ENCODE measurements at places on chromosomes 3 and 15.

- no peak for DNase-seq
These were observed 795 bp upstream of the TCF12 start for GRCh38 chr15:56917652-56918045.

GRCh38 chr3:53645754-53646153 is 151.3 kb downstream of the CACNA1D start:
- no peak for DNase-seq

- peak; percentile 44 for DNase-seq
These were observed at the start of gene DOCK3 for GRCh38 chr3:50674349-50675178. Gene DOCK3 (plus strand): TSS chr3:50674927. CDS start chr3:50675264, 337 bp downstream.

DNA sequence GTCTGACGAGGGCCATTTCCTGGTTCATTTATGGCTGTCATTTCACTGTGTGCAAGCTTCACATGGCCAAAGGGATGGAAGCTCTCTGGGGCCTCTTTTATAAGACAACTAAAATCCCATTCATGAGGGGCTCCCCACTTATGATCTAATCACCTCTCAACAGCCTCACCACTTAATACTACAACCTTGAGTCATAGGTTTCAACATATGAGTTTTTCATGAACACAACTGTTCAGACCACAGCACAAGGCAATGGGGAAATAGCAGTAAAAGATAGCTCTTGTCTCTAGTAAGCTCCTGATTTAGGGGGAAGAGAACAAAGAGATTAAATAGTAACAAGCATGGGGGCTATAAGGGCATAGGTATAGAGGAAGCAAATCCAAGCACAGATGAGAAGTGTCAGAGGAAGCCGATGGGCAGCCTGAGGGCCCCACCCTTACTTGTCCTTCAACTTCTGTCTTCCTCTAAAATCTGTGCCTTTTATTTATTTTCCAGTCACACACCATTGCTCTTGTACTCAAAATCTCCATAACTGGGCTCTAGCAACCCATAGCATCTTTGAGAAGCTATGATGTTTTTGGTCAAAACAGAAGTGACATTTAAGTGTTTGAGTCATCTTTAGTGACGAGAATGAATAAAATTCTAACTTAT is 329.1 kb downstream of the UNC13C start:
- DNase-seq = no peak

DNA sequence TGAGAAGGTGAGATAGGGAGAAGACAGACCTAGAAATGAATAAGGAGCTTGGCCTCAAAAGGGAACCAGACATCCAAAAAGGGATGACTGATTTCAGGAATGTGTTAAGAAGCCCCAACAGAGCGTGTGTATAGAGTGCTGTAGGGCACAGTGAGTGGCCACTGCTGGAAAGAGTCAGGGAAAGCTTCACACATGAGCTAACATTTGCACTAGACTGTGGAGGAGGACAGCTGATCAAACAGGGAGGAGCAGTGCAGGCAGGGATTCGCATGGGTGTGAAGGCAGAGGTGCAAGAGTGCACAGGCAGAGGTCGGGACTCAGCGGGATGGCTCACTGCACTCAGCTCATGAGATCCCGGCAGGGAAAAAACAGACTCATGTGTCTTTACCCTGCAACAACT is 61.8 kb downstream of the NPTN start:
- DNase-seq = no peak

DNA sequence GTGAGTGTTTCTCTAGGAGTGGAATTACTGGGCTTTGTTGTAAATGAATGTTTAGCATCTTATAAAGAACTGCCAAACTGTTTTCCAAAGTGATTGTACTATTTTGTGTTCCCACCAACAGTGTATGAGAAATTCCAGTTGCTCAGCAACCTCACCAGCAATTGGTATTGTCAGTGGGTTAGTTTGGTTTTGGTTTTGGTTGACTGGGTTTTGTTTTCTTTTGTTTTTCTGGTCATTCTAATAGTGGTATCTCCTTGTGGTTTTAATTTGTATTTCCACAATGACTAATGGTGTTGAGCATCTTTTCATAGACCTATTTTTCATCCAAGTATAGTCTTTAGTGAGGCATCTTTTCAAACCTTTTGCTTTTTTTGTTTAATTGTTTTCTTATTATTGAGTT is 27.1 kb downstream of the FILIP1L start:
- no peak for DNase-seq

- DNase-seq = no peak
These were observed 87.0 kb upstream of the LMOD3 start for GRCh38 chr3:69209413-69209812.

DNA sequence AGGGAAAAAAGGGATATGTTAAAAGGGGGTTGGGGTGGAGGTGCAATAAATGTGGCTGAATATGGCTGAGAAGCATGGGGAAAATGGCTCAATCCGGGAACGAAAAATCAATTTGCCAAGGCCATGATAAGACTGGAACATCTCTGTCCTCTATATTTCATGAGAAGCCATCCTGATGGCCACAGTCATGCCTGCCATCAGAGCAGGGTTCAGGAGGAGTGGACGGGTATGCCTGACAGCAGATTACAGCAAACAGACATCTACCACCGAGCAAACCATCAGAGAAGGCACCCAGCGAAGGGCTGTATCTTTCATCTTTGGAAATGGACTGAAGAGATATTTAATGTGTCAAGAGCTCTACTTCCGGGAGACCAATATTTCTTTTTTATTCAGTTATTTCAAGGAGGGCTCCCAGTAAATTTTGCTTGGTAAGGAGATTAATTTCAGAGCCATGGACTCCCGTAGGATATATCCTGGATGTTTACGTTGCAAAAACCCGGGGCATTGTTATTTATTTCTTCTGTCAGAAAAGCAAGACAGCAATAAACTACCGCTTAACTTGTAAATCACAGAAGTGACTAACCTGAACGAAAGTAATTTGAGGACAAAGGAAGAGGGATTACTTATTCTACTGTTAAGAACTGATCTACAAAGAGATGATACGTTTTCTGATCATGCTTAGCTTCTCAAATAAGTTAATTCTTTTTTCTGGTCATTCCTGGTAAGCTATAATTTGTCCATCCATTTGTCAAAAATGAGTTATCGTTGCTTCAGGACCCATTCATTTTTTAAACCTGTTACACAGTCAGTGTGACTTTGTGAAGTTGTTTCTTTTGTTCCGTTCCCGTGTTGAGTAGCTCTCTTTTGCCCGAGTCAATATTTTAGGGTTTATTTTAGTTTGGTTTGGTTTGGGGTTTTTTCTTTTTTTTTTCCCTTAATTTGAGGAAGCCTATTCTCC is 80.6 kb upstream of the CHD2 start:
- DNase-seq = no peak

DNA sequence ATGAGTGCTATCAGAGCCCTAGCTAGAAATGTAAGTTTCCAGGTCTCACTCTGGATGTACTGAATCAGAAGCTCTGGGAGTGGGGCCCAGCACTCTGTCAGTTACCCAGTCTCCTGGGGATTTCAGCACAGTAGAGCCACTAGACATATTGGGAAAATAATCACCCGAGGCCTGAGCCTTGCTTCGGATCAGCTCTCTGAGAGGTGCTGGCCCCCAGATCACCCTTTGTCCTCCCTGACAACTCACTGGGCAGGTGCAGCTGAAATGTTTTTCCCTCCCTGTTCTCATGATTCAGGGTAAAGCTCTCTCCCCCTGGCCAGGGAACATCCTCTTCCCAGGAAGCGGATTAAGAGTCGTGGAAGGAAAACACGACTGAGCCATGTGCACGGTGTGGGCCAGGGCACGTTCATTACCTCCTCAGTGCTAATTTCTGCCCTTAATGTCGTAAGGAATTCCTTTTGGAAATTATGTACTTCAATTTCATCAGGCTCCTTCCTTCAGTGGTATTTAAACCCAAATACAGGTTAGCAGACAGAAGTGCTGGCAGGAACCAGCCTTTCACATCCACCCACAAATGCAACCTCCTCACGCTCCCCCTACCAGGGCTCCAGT is 296.7 kb upstream of the LYSMD4 start:
- no peak for DNase-seq

GRCh38 chr3:179016979-179017670 is 54.5 kb downstream of the ZMAT3 start:
- no peak for DNase-seq

- no peak for DNase-seq
These were observed 1.6 kb upstream of the SATB1 start for GRCh38 chr3:18426597-18427193.

DNA sequence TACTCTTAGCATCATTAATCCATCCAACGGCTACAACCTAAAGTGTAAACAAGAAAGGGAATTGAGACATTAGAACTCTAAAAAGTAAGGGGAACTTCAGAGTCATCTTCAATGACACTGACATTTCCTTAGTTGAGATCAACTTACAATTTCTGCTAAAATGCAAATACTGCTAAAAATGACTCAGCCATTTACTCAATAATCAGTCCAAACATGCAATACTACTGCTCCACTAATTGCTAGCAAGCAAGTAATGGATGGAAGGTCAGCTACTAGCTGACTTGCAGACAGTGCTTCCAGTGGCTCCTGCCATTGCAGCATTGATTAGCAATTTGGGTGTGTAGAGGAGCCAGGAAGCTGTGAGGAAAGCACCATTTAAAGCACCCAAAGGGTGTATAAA is 28.4 kb downstream of the CD200R1L start:
- no peak for DNase-seq

- no peak for DNase-seq
These were observed 96.5 kb upstream of the PHLDB2 start for GRCh38 chr3:111762537-111762936.

- DNase-seq = peak; percentile 16
These were observed 18.0 kb upstream of the RYR3 start for GRCh38 chr15:33292717-33293307.

- DNase-seq = no peak
These were observed 21.7 kb upstream of the LRTM1 start for GRCh38 chr3:54949491-54950044.

DNA sequence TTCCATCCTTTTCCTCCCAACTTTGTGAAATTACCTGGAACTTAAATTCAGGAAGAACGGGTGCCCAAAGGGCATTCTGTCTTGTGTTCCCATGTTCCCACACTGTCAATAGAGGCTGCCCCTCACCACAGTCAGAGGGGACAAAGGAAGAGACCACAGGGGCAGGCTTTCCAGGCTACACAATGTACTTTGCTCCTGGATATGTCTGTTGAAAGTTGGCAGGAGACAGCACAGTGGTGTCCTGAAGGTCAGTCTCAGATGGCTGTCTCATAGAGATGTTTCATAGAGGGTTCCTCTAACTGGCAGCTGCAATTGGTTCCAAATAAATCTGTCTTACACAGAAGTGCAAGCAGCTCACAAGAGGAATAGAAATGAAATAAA is 107.8 kb upstream of the TGFBR2 start:
- DNase-seq = no peak

DNA sequence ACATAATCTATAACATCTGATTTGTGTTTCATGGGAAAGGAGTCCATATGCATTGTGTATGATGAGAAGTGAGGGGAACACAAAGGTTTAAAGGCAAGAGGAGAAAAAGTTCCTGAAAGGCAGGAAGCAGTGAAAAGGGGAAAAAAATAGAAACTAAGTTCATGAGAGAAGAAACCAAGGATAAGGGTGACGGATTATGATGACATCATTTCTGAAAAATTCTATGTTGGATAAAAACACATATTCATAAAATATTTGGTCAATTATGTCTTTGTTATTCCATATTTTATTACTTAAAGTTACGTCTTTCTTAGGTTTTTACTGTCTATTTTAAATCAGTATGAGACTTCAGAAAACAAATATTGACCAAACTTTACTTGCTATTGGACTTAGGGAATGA is 48.6 kb upstream of the CP start:
- DNase-seq = no peak

DNA sequence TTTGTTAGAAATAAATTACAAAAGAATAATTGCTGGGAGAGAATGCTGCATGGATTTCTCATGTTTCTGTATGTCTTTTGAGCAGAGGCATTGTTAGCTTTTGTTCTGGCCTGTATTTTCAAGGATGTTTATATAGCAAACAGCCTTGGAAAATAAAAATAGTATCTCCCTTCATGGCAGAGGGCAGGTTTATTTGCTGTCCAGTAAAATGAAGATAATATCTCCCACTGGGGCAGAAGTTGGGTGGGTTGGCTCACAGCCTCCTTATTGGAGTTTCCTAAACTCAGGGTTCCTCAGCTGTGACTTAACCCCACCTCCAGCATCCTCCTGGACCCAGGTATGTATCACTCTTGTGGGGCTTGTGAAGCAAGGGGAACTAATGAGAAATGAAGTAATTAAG is 43.7 kb upstream of the THSD4 start:
- DNase-seq = no peak

- DNase-seq = no peak
These were observed 16.6 kb downstream of the FOXB1 start for GRCh38 chr15:60020736-60021135.

DNA sequence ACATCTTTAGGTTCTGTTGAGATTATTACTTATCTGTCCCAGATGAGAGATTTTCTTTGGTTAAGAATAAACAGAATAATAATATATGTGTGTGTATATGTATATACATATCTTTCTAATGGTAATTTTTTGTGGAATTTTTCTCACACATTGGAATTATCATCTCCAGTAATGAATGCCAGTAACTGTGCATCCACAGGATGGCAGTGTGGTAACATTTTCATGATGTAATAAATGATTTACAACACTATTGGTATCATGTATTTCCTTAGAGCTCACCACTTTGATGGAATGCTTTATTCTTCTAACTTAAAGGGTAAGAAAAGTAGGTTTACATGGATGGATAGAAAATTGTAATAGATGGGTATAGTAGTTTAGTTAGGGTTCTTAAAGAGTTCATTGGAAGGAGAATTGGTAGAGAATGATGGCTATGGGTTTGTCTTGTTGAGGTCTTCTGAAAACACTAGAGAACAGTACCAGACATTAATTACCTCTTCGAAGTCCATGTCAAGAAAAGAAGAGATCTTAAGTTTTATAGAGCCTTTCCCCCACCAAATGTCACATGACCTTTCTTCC is 78.1 kb downstream of the STT3B start:
- DNase-seq = no peak

- no peak for DNase-seq
These were observed 2.1 kb downstream of the POGLUT1 start for GRCh38 chr3:119470866-119471265.

DNA sequence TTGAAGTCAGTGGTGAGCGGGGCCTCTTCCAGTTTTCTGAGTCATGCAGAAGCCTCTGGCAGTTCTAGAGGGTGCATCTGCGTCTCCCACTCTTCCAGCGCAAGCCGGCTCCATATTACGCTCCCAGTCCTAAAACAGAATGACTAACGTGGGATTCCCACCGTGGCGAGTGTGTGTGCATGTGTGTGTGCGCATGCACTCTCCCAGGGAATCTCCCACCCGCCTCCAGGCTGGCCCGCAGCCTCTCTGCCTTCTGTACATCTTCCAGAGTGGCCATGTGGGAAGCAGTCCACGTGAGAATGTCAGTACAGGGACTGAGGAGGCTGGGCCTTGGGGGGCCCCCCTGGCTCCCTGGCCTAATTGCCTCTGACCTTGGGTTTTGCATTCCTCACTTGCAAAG is 87.7 kb downstream of the LSM3 start:
- no peak for DNase-seq

- no peak for DNase-seq
These were observed 202.6 kb upstream of the ATP10A start for GRCh38 chr15:26065723-26066122.

GRCh38 chr15:78928616-78929093 is 16.2 kb downstream of the CTSH start:
- no peak for DNase-seq
